NCI-H460 (cell line): ENCODE measurements at places on chromosomes 11 and 22. TPM values are rescaled to one million over a fixed set of nuclear protein-coding genes. Genes with fewer than 3 reads are reported as not detected.

DNA sequence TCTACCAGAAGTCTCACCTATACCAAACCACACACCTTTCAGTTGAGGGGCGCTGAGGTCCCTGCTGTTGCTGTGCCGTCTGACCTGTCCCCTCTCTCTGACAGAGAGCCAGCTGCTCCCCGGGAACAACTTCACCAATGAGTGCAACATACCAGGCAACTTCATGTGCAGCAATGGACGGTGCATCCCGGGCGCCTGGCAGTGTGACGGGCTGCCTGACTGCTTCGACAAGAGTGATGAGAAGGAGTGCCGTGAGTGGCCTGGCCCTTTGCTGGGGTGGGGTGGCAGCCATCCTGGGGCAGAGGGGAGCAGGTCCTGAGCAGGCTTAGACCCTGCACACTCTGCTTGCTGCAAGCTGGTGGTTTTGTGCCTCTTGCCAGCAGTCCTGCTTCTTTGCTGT, 92.1 kb downstream of the LDLRAD3 start:
- no peak for DNase-seq

- DNase-seq = no peak
Measured at GRCh38 chr11:101429703-101430540, 153.9 kb downstream of the TRPC6 start.

Gene PUS3
- 17.2 and 17.9 TPM in 2 replicates for total RNA-seq

Gene PLET1
- not detected in 2 replicates for total RNA-seq

Gene UBASH3B
- 10.1 and 10.4 TPM in 2 replicates for total RNA-seq

Gene PITPNB
- total RNA-seq = 16.2 and 18.9 TPM in 2 replicates
